Astrocyte (in vitro differentiated cells and primary cell): ENCODE measurements at places on chromosomes 4 and X. TPM values are rescaled to one million over a fixed set of nuclear protein-coding genes. Genes with fewer than 3 reads are reported as not detected.

GRCh38 chr4:3607690-3608552, 75.7 kb upstream of the LRPAP1 start:
- no peaks in the 10 kb centered on the region for H3K27me3 ChIP-seq
- no peaks in the 10 kb centered on the region for H3K4me1 ChIP-seq
- H3K4me3 ChIP-seq: no peak overlapping the region
- H3K36me3 ChIP-seq: no peaks in the 10 kb centered on the region

DNA sequence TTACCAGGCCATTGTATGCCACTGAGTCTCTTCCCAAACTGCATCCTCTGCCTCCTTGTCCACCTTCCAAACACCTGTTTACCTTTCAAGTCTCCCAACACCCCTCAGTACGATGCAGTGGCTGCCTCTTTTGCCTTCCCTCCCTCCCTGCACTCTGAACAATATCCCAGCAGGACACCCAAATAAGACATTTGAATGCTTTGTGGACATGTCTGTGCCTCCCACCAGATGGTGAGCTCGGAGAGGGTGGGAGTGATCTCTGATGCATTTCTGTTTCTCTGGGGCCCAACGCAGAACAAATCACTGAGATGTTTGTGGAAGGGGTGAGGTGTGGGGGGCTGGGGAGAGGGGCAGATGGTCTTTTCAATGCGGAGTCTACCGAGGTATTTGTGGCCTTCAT, 33.4 kb downstream of the PJA1 start:
- H3K27me3 ChIP-seq: no peaks in the 10 kb centered on the region
- no peaks in the 10 kb centered on the region for H3K36me3 ChIP-seq
- no peak overlapping the region for H3K27ac ChIP-seq
- no peak for DNase-seq
- H3K4me1 ChIP-seq: peaks cover 5% of the 10 kb centered on the region
- H3K4me3 ChIP-seq: no peak overlapping the region

The ADH1A gene
- not detected in 2 replicates for total RNA-seq

The MAGEE1 gene
- 3.2 and 3.9 TPM in 2 replicates for total RNA-seq

DNA sequence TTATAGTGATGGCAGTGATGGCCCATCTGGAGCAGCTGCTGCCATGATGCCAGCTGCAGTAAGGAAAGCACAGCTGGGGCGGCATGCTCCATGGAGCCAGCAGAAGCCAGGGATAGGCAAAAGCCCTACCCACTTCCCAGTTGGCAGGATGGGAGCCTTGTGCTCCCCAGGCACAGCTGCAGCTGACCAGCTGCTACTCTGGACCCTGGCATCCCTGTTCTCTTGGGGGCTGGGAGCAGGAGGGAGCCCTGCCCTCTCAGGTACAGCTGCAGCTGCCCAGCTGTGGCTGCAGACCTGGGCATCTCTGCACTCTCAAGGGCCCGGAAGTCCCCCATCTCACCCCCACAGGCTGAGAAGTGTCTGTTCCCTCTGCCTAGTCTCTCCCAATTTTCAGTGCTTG, 531.9 kb downstream of the PCDH18 start:
- no peaks in the 10 kb centered on the region for H3K27me3 ChIP-seq
- no peaks in the 10 kb centered on the region for H3K4me1 ChIP-seq
- H3K36me3 ChIP-seq: no peaks in the 10 kb centered on the region
- DNase-seq: no peak
- H3K27ac ChIP-seq: no peak overlapping the region

The CPLX1 gene
- 0.41 and 1.9 TPM in 2 replicates for total RNA-seq

DNA sequence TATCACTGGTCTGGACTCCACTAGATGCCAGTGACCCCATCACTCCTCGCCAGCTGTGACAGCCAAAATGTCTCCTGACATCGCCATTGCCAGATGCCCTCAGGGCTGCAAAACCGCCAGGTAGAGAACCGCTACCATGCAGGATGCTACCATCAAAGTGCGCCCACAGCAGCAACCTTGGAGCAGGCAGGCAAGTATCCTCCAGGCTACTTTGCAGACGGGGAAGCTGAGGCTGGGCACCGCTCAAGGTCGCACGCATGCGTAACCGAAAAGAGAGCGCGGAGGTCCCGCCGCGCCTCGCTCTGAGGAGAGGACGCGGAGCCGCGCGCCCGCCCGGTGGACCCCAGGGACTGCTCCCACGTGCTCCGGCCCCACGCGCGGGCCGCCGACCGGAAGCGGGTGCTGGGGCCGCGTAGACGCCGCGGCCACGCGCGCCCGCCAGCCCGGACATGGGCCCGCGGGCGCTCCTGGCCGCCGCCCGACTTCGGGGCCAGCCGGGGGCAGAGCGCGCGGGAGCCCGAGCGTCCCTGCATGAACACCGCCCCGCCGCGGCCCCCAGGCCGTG, at the start of gene STS:
Gene STS, plus strand, starts transcription at position 300 of the 565 bp plus-strand sequence. CDS start 105,488 bp downstream, outside the sequence.
- peak within 1 kb of the TSS; percentile 77 for H3K4me3 ChIP-seq
- no peaks in the 10 kb centered on the region for H3K27me3 ChIP-seq
- H3K4me1 ChIP-seq: no peaks in the 10 kb centered on the region
- H3K36me3 ChIP-seq: no peaks in the 10 kb centered on the region
- peak; percentile 10 for DNase-seq
- peak within 1 kb of the TSS; percentile 71 for H3K27ac ChIP-seq

The MAGEB1 gene
- not detected in 2 replicates for total RNA-seq

The LRIT3 gene
- total RNA-seq: 0.11 TPM in 1 of 2 replicates, not detected in the other

- H3K4me1 ChIP-seq: peaks cover 6% of the 10 kb centered on the region
- peak overlapping the region; percentile 62 for H3K27ac ChIP-seq
- no peak for DNase-seq
- no peaks in the 10 kb centered on the region for H3K36me3 ChIP-seq
These were observed 790 bp downstream of the CLGN start for GRCh38 chr4:140426610-140427105.

The SULT1B1 gene
- 0.11 and 0.24 TPM in 2 replicates for total RNA-seq

DNA sequence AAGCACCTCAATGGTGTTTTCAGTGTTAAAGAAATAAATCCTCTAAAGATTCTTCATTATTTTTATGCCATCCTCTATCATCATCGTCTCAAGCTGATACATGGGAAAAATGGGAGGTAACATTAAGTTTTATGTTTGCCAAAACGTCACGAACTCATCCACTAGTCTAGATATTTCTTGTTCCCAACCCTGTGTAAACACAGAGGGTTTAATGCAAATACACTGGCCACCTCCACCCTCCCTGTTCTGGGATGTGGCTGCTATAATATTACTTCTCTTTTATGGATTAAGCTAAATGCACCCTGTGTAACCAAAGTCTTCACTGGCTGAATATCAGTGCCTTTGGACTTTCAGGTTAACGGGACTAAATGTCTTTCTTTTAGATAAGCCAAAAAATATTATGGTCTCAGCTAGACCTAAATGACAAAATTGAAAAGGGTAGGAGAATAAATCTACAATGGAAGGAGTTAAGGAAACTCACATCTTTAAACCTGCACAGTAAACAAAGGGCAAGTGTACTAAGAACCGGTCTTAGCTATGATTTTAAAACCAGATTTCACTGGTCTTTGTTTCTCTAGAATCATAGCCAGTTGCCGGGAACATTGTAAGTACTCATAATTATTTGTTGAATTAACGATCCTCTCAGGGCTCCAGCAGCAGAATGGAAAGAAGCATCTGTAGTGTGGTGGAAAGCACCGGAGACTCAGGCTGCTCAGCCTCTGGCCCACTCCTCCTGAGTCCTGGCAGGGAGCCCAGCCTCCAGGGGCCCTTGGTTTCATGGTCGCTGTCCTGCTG, 103.5 kb upstream of the NOCT start:
- no peaks in the 10 kb centered on the region for H3K36me3 ChIP-seq
- DNase-seq: no peak
- peaks cover 14% of the 10 kb centered on the region for H3K4me1 ChIP-seq
- H3K4me3 ChIP-seq: no peak overlapping the region
- H3K27me3 ChIP-seq: no peaks in the 10 kb centered on the region
- H3K27ac ChIP-seq: no peak overlapping the region

The HPSE gene
- total RNA-seq: 0.75 and 0.94 TPM in 2 replicates

DNA sequence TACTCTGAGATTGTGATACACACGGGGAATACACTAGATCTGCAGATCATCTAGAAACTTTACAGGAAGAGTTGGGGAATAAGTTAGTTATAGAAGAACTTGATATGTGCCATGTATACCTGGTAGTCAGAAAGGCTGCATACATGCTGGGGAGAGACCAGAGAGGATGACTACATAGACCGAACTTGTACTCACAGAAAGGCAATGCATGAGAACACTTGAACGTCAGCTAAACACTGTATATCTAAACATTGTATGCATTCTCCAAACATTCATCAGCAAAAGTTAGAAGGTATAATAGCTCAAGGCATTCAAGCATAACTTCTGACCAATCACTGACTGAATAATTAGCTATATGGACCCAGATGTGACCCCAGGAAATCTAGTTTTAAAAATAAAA, 78.0 kb upstream of the PDHA2 start:
- H3K27ac ChIP-seq: peak overlapping the region; percentile 39
- no peak overlapping the region for H3K4me3 ChIP-seq
- H3K36me3 ChIP-seq: no peaks in the 10 kb centered on the region
- H3K27me3 ChIP-seq: no peaks in the 10 kb centered on the region
- DNase-seq: peak; percentile 7
- H3K4me1 ChIP-seq: peaks cover 7% of the 10 kb centered on the region

- no peak overlapping the region for H3K4me3 ChIP-seq
- H3K4me1 ChIP-seq: no peaks in the 10 kb centered on the region
- H3K27me3 ChIP-seq: peaks cover 5% of the 10 kb centered on the region
- H3K27ac ChIP-seq: no peak overlapping the region
- DNase-seq: no peak
These were observed 220.1 kb downstream of the AFAP1 start for GRCh38 chr4:7719354-7720174.

The CAMK2D gene
- 69.8 and 80.8 TPM in 2 replicates for total RNA-seq

DNA sequence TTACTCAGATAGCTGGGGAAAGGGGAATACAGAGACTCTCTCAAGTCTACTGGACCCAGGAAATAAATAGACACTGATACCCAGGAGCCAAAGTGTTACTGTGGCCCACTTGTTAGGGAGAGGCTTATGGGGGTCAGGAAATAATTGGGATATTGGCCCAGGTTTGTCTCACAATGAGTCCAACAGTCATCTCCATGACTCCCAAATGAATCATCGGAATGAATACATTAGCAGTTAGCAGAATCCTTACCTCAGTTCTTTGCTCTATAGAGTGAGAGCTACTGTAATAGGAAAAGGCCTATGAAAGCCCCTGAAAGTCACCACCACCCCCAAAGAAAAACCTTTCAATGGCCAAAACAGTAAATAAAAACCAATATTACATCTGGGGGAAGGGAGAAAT, 42.4 kb upstream of the ARHGEF6 start:
- no peak overlapping the region for H3K4me3 ChIP-seq

GRCh38 chr4:182873726-182874125, 43.5 kb downstream of the DCTD start:
- no peak overlapping the region for H3K4me3 ChIP-seq
- H3K27me3 ChIP-seq: no peaks in the 10 kb centered on the region
- no peaks in the 10 kb centered on the region for H3K36me3 ChIP-seq
- H3K4me1 ChIP-seq: no peaks in the 10 kb centered on the region

GRCh38 chr4:44760142-44760898, 34.0 kb upstream of the GNPDA2 start:
- H3K36me3 ChIP-seq: no peaks in the 10 kb centered on the region
- no peaks in the 10 kb centered on the region for H3K4me1 ChIP-seq
- H3K27ac ChIP-seq: no peak overlapping the region
- H3K27me3 ChIP-seq: peaks cover 2% of the 10 kb centered on the region

DNA sequence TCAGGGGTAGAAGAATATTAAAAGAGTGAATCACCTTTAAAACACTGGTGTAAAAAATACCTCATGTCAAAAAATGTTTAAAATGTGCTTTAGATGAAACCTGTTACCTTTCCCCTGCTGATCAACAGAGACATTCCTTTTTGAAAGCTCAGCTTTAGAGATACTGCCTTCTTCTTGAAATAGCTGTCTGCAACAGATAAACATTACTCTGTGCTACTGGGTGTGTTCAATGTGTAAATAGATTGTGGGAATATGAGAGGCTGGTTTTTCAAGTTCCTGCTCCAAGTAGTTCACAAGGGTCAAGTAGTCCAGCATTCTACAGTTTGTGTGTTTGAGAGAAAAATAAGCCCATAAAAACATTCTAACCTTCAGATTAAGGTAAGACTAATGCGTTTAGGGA, at the start of gene SYTL5:
Gene SYTL5, plus strand, starts transcription at position 263 of the 400 bp plus-strand sequence. CDS start 27,337 bp downstream, outside the sequence.
- no peak within 1 kb of the TSS for H3K27ac ChIP-seq
- H3K27me3 ChIP-seq: no peaks in the 10 kb centered on the region
- no peaks in the 10 kb centered on the region for H3K4me1 ChIP-seq
- DNase-seq: peak; percentile 0

DNA sequence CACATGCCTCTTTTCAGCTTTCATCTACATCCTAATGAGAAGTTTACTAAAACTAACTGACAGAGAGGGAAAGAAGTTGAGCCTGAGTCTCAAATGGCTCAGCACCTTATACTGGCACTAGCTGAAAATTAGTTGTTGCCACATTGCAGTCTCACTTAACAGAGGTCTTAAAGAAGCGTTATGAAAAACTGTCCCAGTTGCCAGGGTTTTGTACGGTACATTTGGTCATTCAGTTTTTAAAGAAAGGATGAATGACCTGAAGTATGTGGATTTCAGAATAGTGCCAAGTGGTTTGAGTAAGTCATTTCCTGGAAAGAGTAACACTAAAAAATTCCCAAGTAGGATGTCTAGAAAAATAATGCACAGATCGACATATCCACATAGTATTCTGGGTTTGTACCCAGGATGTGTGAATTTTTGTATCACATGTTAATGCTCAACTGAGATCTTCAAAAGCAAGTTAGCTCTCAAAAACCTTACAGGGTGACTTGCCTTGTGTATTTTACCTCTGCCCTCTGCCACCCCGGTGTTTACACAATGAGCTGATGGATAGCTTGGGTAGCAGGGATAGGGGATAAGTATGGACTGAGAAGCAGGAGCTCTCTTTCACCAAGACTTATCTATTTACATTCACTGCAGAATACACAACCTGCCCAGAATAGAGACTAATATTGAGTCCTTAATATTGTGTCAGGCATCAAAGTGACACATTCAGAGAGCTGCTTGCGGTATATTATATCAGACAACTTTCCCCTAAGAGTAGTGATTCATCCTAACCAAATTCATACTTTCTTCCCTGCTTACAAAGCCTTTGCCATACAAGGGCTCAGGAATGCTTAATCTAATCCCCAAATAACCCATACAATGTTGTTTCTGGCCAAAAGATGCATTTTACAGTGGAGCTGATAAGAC, 1075.7 kb upstream of the PABPC4L start:
- DNase-seq: peak; percentile 92
- H3K27me3 ChIP-seq: no peaks in the 10 kb centered on the region
- H3K36me3 ChIP-seq: no peaks in the 10 kb centered on the region
- peaks cover 17% of the 10 kb centered on the region for H3K4me1 ChIP-seq
- H3K27ac ChIP-seq: peak overlapping the region; percentile 60

- H3K4me3 ChIP-seq: no peak overlapping the region
- no peaks in the 10 kb centered on the region for H3K36me3 ChIP-seq
- no peaks in the 10 kb centered on the region for H3K27me3 ChIP-seq
- no peak overlapping the region for H3K27ac ChIP-seq
These were observed 12.8 kb upstream of the GUCY1B1 start for GRCh38 chr4:155745984-155746383.

- H3K36me3 ChIP-seq: no peaks in the 10 kb centered on the region
- no peak for DNase-seq
These were observed 87.3 kb downstream of the RTL3 start for GRCh38 chrX:78571849-78572248.

- peaks cover 5% of the 10 kb centered on the region for H3K4me1 ChIP-seq
- H3K27ac ChIP-seq: no peak overlapping the region
- H3K36me3 ChIP-seq: no peaks in the 10 kb centered on the region
- no peaks in the 10 kb centered on the region for H3K27me3 ChIP-seq
- DNase-seq: no peak
- no peak overlapping the region for H3K4me3 ChIP-seq
These were observed 186.8 kb downstream of the NDST4 start for GRCh38 chr4:114926583-114926982.

The CCDC160 gene
- 1.2 and 1.5 TPM in 2 replicates for total RNA-seq

The PLRG1 gene
- total RNA-seq: 77.4 and 81.3 TPM in 2 replicates

- H3K4me1 ChIP-seq: peaks cover 12% of the 10 kb centered on the region
- peak; percentile 68 for DNase-seq
- H3K4me3 ChIP-seq: no peak overlapping the region
- no peaks in the 10 kb centered on the region for H3K27me3 ChIP-seq
These were observed 37.3 kb upstream of the RASL11B start for GRCh38 chr4:52824603-52825459.

The UGT2B15 gene
- not detected in 2 replicates for total RNA-seq
